ENCODE measurements at places on chromosomes 11 and 22.

DNA sequence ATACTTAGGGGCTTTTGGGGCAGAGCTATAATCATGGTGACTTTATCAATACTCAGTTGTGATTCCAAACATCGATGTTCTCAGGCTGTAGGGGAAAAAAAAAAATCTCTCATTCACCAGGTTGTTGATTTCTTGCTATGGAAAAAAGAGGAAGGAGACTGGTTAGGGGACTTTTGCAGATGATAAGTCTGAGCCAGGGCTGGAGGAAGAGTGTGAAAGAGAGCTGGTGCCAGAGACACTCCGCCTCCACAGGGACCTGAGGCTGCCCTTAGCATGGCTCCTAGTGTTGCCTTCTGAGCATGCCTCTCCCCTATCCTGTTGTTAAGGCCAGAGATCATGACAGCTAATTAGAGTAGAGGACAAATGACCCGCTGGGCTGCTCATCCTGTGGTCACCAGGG, 16.9 kb downstream of the UPB1 start:
- no peak for DNase-seq

- no peak for DNase-seq
Observed at GRCh38 chr22:33062361-33062760, 4.2 kb upstream of the SYN3 start.

DNA sequence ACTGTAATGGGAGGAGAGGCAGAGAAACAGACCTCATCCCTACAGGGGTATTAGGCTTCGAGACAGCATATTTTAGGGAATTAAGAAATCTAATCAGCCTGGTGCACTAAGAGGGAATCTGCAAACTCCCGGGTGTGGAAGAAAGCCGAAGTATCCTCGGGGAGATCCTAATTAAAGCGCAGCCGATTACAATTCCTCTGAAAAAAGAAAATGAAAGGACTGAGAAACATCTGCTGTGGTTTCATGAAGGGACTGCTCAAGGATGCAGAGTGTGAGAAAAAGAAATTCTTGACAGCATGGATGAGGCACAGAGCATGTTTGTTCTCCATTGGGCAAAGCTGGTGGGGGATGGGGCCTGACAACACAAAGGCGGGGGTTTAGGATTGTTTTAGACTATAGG, 290.0 kb upstream of the LARGE1 start:
- DNase-seq, result no peak

- DNase-seq, result no peak
Observed at GRCh38 chr11:13333456-13333957, 55.9 kb downstream of the BMAL1 start.

GRCh38 chr11:114886644-114887265, 208.4 kb downstream of the NXPE2 start:
- DNase-seq, result no peak

- DNase-seq, result no peak
Observed at GRCh38 chr11:125688066-125688465, 7.4 kb upstream of the ACRV1 start.

DNA sequence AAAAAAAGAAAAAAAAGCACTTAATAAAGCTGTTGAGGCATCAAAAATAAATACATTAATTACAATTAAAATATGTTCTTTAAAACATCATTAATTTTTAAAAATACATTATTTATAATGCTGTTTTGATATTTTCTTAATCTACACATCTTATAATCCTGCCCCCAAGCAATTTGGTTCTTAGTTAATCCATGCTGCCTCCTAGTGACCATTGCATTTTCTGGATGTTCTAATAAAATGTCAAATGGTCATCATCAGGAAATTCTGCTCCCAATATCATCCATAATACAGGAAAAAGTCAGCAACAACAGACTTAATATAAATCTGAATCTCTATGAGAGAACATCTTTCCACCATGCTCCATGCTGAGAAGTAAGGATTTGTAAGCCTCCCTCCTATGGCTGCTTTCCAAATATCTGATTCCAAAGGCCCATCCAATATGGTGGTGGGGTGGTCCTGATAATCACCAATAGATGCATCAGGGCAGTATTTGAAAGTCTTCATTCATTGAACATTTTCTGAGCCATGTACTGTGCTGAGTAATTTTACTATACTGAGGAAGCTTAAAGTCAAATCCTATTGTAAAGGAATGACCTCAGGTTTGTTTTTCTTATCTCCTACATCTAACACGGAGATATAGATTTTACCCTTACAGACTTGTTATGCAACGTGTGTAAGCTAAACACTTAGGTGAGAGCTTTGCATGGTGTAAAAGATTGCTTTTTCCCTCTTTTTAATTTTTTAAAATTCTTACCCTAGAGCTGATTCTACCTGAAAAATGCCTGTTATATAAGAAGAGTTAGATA, 124.7 kb upstream of the BMAL1 start:
- no peak for DNase-seq

Measured in activated CD4-positive, alpha-beta T cell treated with anti-CD3 and anti-CD28 coated beads for 1 hour (primary cell).